ENCODE measurements at places on chromosomes 6 and 20.

GRCh38 chr6:159190460-159190859 lies 21.3 kb downstream of the FNDC1 start:
- no peak for DNase-seq

DNA sequence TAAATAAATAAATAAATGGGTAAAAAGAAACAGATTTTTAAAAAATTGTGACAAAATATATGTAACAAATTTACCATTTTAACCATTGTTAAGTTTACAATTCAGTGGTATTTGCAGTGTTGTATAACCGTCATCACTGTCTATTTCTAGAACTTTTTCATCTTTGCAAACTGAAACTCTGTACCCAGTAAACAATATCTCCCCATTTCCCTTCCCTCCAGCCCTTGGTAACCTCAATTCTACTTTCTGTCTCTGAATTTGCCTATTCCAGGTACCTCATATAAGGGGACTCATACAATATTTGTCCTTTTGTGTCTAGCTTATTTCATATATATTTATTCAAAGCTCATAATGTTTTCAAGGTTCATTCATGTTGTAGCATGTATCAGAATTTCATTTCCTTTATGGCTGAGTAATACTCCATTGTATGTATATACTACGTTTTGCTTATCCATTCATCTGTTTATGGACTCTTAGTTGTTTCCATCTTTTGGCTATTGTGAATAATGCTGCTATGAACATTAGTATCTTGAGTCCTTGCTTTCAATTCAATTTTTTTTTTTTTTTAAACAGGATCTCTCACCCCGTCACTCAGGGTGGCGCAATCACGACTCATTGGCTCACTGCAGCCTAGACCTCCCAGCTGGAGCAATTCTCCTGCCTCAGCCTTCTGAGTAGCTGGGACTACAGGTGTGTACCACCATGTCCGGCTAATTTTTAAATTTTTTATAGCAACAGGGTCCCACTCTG lies 8.9 kb downstream of the MANBAL start:
- no peak for DNase-seq

GRCh38 chr6:5497896-5498578 lies 236.7 kb downstream of the FARS2 start:
- no peak for DNase-seq

DNA sequence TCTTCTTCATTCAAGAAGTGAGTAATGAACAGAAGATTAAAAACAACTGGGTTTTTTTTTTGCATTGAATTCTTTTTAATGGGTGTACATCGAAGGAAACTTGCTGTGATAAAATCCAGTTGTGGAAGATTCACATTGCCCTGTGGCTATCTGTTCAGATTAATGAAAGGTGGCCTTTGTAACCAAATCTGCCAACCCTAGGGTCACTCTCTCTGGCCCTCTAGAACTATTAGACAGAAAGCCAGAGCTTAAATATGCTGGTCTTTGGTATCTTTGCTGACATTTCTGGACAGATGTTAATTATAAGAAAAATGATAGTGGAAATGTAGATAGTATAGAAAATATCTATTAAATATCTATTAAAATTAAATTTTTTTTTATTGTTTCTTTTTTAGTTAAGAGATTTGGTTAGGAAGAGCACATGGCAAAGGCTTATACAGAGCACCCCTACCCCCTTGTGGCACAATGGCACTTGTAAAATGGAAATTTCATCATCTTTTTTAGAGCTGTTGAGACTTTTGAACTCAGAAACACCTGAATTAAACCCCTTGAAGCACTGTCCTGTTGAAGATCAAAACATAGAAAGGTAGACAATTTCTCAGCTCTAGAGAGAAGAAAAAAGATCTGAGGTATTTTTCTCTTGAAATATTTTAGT lies 572.5 kb downstream of the PKHD1 start:
- no peak for DNase-seq

DNA sequence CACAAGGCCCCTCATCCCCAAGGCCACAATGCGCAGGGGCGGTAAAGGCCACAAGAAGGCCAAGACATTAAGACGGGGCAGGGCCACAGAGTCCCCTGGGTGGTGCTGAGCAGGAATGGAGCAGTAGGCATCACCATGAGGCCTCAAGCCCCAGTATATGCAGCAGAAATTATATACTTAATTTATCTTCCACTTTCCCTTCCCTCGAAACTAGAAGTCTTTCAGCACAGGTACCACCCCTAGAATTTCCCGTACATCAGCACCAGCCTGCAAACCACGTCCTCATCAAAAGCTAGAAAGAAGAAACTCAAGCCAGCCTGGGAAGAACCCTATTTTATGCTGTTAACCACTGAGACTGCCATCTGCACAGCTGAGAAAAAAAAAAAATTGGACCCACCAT lies 89.4 kb downstream of the PLG start:
- peak; percentile 50 for DNase-seq
